ENCODE measurements at places on chromosomes 13 and 19.

DNA sequence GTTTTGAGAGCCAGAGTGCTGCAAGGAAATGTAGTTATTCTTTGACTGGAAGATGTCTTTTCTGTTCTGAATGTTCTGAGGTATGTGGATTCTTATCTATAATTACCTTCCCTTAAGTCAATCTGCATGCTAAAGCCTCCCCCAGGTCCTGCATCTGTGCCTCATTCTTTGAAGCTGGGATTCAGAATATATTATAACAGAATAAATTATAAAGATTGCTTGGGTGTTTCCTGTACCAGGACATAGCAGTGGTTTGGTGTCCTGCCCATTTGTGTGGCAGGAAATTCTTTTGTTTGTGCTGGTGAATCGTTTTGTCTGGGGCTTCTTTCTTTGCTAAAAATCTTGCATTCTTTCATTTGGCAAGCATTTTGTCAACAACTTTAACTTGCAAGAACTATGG, 60.2 kb downstream of the ITGBL1 start:
- no peak for DNase-seq

DNA sequence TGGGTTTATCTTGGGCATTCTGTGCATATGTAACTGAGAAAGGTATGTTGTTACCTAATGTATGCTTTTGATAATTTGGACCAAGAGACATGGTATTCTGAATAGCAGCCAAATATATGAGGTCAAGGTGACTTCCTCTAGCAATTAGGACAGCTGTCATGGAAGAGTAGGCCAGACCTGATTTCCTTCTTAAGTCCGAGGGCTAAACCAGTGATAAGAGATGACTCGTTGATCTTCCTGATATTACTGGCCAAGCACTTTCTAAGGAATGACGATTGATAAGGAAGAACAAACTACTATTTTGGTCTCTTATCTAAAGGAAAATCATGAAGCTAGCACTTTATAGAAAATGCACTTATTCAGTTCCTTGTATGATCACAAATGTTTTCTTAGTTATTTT, 42.7 kb downstream of the ARHGAP35 start:
- DNase-seq: no peak

DNA sequence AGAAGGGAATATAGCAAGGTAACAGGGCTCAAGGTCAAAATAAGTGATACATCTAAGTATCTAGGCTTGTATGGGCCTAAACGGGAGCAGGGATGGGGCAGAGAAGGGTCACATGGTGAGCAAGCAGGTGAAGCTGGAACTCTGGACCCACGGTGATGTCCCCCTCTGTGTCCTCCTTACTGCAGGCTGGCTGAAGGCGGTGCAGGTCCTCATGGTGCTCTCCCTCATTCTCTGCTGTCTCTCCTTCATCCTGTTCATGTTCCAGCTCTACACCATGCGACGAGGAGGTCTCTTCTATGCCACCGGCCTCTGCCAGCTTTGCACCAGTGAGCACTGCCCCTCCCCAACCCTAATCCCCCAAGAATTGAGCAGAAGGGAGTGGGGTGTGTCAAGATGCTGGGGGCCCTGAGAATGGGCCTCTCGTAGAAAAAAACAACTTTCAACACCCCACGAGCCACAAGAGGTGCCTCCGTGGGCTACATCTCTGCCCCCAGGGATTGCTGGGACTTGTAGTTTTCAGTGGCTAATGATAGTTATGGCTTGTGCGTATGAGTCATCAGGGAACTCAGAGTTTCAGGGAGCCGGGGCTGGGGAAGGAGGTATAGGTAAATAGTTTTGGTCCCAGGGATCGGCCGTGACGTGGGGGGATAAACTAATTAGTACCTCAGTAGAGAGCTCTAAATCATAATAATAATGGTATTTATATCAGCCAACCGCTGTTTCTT, 4.0 kb downstream of the EMP3 start:
- no peak for DNase-seq

- DNase-seq: no peak
Measured at GRCh38 chr13:113202912-113203311, 5.6 kb downstream of the PCID2 start.

- no peak for DNase-seq
Measured at GRCh38 chr13:86572115-86572514, 772.9 kb upstream of the SLITRK6 start.

DNA sequence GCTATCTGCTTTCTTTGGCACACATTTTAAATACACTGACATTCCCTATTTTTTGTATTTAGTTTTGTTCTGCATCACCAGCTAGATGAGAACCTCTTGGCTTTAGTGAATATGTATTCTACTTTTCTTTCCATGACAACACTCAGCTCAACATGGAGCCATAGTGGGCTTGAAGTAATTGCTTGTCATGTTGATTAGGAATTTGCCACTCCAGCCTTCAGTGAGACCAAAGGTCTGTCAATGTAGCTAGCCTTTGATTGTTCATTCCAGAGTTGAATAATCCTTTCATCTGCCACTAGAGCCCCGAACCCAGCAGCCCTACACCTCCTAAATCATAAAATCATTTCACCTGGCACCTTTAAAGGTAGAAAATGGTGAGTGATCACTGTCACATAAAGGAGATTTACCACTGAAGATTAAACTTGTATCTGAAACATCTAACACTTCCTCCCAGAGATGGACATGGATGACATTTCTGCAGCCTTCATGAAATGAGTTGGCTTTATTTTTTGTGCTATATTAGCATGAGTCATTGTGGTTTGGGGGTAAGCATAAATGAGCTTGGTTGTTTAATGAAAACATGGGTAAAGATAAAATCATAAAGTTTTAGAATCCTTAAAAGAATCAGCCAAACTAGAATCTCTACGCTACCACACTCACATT, 29.2 kb upstream of the GARRE1 start:
- DNase-seq: no peak

GRCh38 chr13:43776501-43777079, 10.2 kb downstream of the ENOX1 start:
- DNase-seq: no peak

DNA sequence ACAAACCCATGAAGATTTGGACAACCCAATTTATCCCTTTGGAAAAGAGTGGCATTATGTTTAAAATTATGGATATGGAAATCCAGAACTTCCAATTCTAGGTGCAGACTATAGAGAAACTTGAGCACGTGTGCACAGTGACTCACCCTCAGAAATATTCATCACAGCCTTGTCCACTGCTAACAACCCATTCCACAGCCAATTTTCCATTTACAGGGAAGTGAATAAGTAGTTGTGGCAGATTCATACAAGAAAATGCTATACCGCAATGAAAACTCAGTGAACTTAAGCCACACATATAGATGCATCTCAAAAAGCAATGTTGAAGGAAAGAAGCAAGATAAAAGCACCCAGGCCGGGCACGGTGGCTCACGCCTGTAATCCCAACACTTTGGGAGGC, 133.3 kb downstream of the USP12 start:
- no peak for DNase-seq

- peak; percentile 30 for DNase-seq
Measured at GRCh38 chr19:33498391-33499000, 23.1 kb downstream of the PEPD start.

GRCh38 chr13:98843482-98843877, 91.0 kb upstream of the SLC15A1 start:
- DNase-seq: no peak

- DNase-seq: no peak
Measured at GRCh38 chr19:38879400-38879751, 1.3 kb upstream of the RINL start.

DNA sequence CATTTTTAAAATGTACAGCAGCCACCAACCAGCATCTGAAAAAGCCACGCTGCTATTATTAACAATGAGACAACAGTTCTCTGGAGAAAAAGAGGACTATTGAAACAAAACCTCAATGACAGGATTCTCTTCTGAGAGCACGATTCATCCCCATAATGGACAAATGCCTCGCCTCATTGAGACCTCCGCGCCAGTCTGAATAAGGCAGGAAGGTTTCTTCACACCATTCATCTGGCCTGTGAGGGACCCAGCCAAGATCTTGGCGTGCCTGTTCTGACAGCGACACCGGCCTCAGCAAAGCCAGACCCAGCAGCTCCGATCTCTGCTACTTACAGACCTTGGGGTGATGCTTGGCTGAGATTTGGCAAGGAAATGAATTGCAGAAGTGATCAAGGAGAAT, 14.8 kb downstream of the SMIM7 start:
- DNase-seq: no peak

- no peak for DNase-seq
Measured at GRCh38 chr13:106527445-106527801, 8.0 kb downstream of the EFNB2 start.

DNA sequence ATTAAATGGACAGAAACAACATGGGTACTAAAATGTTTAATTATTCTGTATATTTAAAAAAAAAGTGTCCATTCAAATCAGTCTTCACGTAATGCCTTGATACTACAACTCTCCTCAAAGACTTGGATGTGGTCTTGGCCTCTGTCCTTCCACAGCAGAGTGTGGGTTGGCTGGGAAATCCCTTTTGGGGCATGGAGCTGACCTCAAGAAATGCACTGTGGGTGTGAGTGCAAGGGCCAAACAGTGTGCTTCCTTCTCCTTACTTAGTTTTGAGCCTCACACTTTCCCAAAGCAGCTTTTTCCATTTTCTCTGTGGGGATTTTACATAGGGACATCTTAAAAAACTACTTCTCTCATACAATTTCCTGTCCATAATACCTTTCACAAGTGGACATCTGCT, 607.4 kb downstream of the EFNB2 start:
- DNase-seq: no peak

GRCh38 chr19:5893907-5894703, 9.5 kb downstream of the NDUFA11 start:
- no peak for DNase-seq

GRCh38 chr19:49387936-49388372, at the start of gene KASH5:
Gene KASH5 (plus strand): TSS chr19:49388249. CDS start chr19:49390884, 2,635 bp downstream.
- DNase-seq: peak; percentile 90

GRCh38 chr13:25280396-25280795, 6.9 kb downstream of the MTMR6 start:
- DNase-seq: no peak

GRCh38 chr13:35909837-35910540, 221.2 kb downstream of the DCLK1 start:
- no peak for DNase-seq

GRCh38 chr13:77779552-77780272, 82.2 kb downstream of the SLAIN1 start:
- DNase-seq: peak; percentile 43

GRCh38 chr19:10433131-10433536, 12.8 kb downstream of the PDE4A start:
- no peak for DNase-seq

DNA sequence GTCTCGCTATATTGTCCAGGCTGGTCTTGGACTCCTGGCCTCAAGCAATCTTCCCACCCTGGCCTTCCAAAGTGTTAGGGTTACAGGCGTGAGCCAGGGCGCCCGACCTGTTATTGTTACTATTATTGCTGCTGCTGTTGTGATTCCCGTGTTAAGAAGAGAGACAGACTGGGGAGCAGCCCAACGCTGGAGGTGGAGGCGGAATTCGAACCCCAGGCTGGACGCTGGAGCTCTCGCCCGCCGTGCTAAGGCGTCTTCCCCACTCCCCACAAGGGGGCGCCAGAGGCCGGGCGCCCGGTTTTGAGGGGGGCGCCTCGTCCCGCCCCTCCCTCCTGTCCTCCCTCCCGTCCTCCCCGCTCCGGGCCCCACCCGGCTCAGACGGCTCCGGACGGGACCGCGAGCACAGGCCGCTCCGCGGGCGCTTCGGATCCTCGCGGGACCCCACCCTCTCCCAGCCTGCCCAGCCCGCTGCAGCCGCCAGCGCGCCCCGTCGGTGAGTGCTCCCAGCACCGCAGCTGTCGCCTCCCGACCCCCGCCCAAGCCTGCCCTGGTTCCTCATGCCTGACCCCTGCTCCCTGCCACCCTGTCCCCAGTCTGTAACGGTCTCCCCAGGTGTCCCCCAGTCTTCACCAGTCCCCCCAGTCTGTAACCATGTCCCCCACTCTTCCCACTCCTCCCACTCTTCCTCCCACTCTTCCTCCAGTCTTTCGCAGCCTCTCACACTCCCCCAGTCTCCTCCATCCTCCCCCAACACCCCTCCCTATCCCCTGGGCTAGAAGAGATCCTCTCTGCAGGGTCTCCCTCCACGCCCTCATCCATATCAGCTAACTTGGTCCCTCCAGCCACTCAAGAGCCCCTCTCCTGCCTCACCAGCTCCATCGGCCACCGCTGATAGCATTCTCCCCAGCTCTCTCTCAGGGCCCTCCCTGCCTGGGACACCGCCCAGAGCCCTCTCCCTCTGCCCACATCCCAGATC, at the start of gene EHD2:
Gene EHD2 (plus strand): TSS at position 377 of the 976 bp plus-strand sequence. CDS start 3,191 bp downstream, outside the sequence.
- DNase-seq: peak; percentile 73

DNA sequence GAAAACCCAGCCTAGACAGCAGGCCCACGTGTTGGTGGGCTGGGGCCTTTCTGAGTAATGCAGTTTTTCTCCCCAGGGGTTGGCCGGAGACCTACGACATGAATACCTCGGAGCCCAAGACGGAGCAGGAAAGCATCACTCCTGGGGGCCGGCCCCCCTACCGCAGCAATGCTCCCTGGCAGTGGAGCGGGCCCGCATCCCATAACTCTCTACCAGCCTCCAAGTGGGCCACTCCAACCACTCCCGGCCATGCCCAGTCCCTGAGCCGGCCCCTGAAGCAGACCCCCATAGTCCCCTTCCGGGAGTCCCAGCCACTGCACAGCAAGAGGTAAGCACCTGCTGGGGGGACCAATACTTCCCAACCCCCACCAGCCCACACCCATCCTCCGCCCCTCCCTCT, 82.9 kb downstream of the DPF1 start:
- DNase-seq: no peak

DNA sequence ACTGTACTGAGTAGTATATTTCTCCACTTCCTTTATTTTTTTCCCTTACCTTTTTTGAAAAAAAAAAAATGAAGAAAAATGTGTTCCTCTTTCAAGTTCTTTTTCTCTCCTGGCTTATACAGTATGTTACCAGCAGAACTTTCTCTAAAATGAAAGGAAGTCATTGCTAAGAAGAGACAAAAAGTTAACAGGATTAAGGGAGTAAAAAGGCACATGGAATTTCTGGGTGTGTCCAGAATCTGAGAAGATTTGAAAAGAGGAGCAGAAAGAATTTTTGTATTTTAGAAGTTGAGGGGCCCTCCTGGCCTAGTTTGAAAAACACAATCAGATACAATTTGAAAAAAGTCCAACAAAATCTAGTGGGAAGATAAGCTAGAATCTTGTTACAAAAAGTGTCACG, 21.0 kb upstream of the TRIM13 start:
- DNase-seq: no peak
